ENCODE measurements at places on chromosomes 3 and 15.

- DNase-seq: no peak
These were observed 36.5 kb upstream of the ARNT2 start for GRCh38 chr15:80367661-80368060.

GRCh38 chr3:18812316-18812715 is 336.0 kb upstream of the KCNH8 start:
- no peak for DNase-seq

- DNase-seq: no peak
These were observed 1.3 kb downstream of the AMIGO3 start for GRCh38 chr3:49717959-49718857.

DNA sequence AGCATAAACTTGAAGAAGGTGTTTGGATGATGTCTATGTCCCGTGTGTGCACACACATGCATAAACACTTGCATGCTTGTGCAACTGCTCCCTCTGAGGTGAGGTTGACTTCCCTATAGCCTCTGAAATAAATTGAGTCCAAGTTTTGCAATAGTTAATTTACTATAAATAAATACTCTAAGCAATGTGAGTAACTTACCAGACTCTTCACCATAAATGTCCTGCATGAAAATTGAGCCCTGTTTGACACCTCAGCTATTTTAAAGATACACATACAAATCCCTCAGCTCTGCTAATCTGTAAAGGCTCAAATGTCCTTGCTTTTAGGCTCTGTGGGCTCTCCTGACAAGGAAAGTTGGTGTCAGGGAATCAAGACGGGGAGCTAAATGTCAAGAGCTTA is 37.1 kb downstream of the GJD2 start:
- DNase-seq: no peak

DNA sequence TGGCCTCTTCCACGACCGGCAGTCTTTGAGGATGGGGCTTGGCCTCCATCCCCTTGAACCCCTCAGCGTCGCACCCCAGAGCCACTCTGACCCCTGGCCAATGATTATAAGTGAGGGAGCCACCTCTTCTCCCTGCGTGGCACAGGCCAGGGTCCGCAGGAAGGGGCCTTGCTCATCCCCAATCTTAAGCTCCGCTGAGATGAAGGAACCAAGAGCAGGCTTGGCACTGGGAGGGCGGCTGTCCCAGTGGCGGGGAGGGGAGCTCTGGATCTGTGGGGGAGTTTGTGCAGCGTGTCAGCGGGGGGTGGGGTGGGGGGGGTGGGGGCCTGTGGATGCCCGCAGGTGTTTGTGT is 13.8 kb upstream of the ADPGK start:
- no peak for DNase-seq

GRCh38 chr3:127783642-127784160 is 38.6 kb downstream of the MGLL start:
- no peak for DNase-seq

DNA sequence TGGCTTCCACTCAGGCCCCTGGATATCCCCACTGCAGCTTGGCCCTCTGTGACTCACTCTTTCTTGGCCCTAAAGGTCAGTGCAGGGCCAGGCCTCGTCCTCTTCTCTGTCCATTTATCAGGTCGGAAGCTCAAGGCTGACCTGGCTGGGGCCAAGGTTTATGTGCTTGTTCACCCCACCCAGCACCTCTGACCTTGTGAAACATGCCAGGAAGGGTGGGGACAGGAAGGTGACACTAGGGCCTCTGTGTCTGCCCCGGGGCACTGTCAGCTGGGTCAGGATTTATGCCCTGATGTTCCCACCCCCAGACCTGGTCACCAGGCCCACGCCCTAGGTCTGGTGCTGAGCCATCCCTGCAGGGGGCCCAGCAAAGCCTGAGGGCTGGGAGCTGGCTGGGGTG is 103.8 kb downstream of the FBLN2 start:
- DNase-seq: no peak

- no peak for DNase-seq
These were observed 149.1 kb upstream of the HACD2 start for GRCh38 chr3:123733805-123734526.

DNA sequence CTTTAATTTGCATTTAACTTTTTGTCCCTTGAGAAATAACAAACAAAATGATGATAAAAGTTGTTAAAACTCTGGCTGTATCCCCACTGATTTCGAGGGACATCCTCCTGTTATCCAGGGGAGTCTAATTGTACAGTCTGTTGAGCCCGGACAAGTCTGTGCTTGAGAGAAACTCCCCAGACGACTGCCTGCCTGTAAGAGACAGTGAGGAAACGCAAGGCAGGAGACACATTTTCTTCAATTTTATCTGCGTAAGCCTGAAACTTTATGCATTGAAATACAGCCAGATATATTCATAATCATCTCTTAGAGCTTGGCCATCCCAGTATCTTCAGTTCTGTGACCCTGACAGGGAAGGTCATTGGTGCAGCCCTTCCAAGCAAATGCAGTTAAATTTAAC is 97.7 kb downstream of the ROBO2 start:
- DNase-seq: no peak

- DNase-seq: no peak
These were observed 364.0 kb upstream of the IL12A start for GRCh38 chr3:159624616-159625015.

- DNase-seq: no peak
These were observed 116.7 kb downstream of the DLG1 start for GRCh38 chr3:197181741-197182140.

DNA sequence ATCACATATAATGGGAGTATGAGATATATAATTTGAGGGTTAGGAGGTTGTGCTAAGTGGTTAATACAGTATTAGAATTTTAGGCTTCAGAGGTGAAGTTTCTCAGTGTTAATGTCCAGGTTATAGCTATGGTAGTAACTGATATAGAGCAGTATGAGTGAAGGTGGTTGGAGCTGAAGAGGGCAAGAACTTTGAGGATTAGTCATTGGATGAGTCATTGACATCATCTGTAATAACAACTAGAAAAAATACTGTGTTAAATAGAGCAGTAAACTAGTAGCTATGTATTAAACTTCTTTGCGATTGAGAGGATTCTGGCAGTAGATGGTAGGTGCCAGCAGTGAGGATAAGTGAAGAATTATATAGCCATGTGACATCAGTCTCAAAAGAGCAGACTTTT is 47.5 kb upstream of the EIF3J start:
- DNase-seq: no peak

GRCh38 chr15:98730860-98731711 is 82.7 kb downstream of the IGF1R start:
- no peak for DNase-seq

GRCh38 chr3:187454085-187454815 is 86.1 kb downstream of the RTP4 start:
- no peak for DNase-seq

DNA sequence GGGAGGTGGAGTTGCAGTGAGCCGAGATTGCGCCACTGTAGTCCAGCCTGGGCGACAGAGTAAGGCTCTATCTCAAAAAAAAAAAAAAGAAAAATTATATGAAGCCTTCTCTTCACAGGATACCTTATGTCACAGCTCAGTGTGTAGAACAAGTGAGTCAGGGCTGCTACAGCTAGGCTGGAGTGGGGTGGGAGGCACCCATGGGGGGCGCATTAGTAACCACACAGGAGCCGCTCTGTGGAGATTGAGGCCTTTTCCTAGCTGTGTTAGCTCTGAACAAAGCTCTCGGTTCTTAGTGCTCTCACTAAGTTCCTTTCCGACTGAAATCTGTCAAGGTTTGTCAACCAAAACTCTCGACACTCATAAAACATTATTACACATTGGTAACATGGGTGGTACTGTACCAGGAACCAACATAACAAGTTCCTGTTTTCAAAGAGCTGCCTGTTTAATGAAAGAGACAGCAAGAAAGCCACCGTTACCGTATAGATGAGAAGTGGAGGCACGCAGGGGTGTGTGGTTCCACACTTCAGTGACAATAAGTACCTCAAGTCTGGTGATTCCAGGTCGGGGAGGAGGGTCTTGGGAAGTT is 4.5 kb downstream of the LRRC31 start:
- no peak for DNase-seq

DNA sequence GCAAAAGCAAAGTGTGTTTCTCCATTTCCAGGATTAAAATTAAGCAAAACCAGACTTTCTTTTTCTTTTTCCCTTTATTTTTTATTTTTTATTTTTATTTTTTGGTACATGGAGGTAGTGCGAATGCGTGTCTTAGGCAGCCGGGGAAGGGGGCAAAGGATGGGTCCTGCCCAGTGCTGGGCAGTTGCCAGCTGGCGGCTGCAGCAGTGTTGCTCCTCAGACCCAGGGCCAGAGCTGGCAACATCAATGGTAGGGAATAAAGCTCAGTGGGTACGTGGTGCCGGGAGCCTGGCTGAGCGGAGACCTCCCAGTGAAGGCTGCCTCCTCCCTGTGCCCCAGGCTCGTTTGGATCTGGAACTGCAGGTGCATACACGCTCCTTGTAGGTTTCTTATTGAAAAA is 46.3 kb downstream of the POLR2M start:
- DNase-seq: no peak

DNA sequence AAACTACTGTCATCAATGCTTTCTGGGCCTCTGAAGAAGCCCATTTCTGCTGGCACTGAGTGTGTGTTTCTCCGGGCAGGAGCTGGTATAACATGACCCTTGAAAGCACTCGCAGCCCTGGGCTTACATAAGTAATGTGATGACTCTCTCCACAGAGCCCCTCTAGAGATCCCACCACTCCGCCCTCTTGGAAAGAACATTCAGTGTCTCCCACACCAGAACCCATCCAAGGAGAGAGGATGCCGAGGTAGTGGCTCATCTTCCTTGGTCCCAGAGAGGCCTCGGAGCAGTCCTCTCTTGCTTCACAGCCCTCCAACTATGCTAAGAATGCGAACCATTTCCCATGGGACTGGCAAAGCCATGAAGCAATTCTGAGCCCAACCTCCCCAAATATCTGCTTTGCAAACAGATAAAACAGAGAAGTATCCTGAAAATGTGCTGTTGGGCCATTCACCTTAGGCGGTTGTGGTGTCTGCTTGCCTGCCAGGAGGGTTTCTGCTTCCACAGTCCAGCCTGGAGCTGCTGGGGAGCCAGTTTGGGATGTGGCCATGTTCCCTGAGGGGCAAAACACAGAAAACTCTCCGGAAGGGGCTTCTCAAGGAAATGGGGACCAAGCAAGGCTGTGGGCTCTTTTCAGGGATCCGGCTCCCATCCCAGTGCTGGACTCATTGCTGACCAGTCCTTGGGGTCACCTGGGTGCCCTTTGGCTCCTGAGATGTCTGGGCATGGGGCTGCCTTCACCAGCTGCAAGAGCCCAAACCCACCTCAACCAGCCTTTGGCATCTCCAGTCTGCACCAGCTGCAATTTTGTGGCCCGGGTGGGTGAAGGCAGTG is 47.3 kb downstream of the AMOTL2 start:
- DNase-seq: no peak

DNA sequence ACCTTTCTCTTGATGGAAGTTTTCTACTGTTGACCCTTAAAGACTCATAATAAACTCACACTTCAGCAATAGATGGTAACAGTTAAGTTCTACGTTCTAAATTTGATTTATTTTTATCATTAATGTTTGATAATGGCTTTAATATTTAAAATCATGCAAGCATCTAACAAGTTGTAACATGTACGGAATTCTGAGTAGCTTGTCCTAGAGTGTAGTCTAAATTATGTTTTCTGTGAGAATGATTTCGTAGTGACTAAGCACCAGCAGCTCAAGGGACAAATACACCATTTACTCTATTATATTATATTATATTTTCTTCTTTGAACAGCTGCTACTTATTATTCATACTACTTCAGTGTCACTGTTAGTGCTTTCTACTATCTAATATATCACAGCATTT is 345.6 kb downstream of the NLGN1 start:
- DNase-seq: no peak

GRCh38 chr3:169750665-169751064 is 14.2 kb downstream of the TERC start:
- DNase-seq: no peak

DNA sequence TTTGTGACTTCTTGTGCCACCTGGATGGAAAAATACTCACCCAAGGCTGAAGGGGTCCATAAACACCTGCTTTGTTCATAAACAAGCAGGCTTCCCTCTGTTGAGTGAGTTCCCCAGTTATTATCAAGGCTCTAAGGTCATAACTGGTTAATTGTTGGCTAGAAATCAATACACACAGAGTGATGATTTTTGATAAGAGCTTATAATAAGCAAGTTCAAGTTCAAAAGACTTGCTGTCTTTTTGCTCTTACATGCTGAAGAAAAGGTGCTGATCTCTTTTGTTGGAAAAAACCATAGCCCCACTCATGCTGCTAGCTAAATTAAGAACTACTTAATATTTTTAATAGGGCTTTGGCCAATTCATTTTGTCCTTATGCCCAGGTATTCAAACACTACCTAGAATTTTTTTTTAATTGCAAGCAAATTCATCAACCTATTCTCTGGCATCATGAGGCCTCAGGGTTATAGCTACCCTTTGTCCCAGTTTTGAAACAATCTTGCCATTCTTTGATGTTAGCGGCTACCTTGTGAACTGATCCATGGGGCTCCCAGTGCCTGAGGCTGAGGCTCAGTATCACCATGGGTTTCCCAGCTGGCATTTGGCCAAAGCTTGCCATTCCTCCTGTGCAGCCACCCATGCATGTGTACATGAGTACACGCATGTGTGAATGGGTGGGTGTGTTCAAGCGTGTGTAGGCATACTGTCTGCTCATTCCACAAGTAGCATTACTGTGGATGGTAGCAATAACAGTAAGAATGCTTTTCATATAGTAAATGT is 127.6 kb upstream of the LPP start:
- DNase-seq: no peak

- peak; percentile 42 for DNase-seq
These were observed 99.9 kb downstream of the ADAMTS17 start for GRCh38 chr15:100241572-100242482.

- no peak for DNase-seq
These were observed 53.1 kb upstream of the ARNT2 start for GRCh38 chr15:80350941-80351610.

DNA sequence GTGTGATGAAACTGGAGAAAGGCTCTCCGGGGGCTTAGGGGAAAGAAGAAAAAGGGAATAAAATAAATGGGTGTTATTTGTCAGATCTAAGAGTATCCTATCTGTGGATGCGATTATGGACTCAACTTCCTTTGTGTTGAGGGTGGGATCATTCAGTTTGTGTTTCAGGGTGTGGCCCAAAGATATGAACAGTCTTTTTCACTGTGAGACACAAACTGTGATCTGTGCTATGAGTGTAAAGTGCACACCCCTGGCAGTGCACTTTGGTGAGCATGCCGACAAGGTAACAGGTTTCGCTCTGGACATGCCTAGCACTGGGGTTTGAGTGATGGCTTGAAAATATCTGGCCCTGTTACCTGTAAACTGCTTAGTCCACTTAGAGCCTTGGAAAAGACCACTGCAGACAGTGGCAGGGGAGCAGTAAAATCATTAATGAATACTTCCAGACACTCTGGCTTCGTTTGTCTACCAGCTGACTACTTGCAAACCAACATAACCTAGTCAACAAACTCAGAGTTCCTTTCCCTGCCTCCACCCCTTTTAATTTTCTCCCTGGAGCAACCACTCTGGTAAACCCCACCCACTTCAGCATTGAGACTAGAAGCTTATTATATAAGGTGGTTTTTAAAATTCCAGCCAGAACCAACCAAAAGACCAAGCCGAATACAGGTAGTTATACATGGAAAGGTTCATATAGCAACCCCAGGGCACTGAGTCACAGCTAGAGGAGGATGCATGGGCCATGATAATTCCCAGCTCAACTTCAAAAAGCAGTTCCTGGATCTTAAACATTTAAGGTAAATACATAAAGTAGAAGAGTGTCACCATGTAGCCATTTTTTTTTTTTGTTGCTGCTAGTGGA is 55.1 kb downstream of the TAMM41 start:
- DNase-seq: no peak
